ENCODE measurements at places on chromosomes 2 and 18.

DNA sequence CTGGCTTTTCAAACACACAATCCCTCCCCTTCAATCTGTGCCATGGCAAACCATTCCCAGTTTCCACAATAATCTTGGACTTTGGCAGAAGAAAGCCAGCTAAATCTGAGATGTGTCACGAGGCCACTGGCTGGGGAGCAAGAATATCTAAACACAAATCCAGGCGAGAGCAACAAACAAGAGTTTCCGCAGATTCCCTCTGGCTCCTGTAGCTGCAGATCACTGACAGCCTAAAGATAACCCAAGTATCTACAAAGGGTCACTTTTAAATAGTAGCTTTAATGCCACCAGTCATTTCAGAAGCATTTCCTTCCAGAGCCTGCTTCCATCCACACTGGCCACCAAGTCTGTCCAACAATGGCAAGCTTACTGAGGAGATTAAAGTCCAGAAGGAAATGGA lies 86.9 kb downstream of the ACVR1 start:
- no peak for DNase-seq

GRCh38 chr2:113872201-113872600 lies 17.7 kb upstream of the ACTR3 start:
- no peak for DNase-seq

- DNase-seq = no peak
Observed at GRCh38 chr18:61368001-61368400, 34.8 kb downstream of the CDH20 start.

DNA sequence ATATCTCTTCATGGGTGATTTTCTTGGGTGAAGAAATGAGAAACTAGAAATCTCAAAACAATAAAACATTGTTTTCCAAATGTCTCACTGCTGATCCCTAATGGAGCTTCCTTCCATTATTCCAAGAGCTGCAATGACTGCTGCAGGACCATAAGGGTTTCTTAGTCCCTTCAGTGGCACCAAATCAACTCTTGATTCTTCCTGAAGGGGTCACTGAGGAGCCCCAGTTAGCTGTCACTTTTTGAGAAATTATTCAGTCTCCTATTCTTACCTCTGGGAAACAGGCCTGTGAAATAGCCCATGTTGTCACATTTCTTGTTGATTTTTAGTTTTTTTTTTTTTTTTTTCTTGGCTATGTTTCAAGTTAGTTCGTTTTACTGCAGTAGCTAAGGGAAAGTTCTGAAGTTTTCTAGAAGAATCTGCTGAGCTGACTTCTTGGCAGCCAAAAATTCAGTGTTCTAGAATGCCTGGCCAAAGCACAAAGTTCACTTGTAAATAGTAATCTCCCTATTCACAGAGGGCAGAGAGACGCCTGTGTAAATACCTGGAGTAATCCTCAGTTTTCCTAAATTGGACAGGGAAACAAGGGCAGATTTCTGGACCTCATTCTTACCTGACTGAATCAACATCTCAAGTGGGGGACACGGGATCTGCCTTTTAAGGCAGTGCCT lies 480.0 kb downstream of the RIT2 start:
- DNase-seq = peak; percentile 7

DNA sequence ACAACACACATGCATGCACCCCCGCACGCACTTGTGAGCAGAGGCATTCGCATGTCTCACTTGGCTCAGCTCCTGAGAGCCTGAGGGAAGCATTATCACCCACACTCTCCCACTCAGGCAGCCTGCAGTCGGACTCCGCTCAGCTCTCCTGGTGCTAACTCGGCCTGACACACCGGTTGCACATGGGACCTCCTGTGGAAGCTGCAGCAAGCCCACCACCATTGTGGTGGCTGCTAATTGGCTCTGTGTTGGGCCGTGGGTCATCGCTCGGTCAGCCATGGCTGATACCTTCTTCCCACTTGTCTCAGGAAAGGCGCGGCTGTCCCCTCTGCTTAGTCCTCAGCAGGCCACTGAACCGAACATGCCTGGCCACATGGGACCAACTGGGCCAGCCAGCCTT lies 13.7 kb upstream of the TEX261 start:
- no peak for DNase-seq

- no peak for DNase-seq
Observed at GRCh38 chr2:210630873-210631560, 74.6 kb downstream of the CPS1 start.

DNA sequence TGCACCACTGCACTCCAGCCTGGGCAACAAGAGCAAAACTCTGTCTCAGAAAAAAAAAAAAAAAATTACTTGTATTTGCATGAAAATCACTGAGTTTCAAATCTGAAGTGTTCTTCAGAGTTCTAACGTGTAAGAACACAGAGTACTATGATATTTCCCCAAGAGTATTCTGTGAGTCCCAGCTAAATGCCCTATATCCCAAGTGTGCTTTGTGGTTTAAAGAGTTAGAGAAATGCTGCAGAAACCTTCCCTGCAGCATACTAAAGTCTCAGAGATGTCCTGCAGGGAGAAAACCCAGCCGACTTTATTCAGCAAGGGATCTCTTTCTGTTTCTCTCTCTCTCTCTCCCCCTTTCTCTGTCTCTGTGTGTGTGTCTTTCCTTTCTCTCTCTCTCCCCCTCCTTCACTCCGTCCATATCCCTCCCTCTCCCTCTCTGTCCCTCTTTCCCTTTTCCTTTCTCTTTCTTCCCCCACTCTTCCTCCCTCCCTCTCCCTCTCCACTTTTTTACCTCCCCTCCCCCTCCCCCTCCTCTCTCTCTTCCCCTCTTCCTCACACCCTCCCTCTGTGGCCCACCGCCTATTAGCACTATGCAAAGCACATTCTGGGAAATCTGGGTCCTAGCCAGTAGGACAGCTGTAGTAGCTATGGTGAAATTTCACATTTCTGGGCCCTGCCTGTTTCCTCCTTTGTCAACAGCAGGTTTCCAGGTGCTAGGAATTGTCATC lies 54.2 kb downstream of the ACTR2 start:
- no peak for DNase-seq

- DNase-seq = no peak
Observed at GRCh38 chr2:15570104-15570503, 9.0 kb upstream of the NBAS start.

- peak; percentile 18 for DNase-seq
Observed at GRCh38 chr2:36677996-36678605, 18.4 kb upstream of the VIT start.

DNA sequence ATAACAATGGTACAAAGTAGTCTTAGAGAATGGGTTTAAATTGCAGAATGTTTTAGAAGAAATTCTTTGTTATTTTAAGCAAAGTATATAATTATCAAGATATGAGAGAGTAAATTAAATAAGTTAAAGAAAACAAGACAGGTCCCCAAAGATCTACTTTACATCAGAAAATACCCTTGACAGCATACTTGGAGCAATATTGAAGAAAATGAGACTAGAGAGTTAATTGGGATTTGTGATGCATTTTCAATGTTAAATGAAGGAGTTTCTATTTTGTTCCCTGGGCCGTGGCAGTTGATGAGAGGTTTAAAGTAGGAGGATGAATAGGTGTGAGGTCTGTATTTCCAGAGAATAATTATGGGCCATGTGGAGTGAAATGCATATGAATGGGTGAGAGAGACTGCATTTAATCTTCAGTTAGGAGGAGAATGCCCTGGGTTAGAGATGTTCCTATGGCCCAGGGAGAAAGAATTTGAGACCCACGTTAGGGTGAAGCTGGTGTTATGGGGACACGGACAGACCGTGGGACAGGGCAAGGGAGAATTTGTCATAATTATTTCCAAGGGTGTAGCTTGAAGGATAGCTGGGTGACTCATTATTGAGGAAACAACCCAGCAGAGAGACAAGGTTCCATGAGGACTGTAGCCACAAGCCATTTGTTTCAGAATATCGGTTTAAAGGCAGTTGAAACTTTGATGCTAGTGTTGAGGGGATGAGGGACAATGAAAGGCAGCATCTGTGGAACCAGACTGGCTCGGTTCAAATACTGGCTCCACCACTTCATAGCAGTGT lies 22.7 kb downstream of the MGAT5 start:
- DNase-seq = peak; percentile 21

All from MV-4-11 (cell line).